ENCODE measurements at places on chromosomes 7 and 10.

- no peak for DNase-seq
These were observed 8.5 kb downstream of the TPST1 start for GRCh38 chr7:66213637-66214036.

GRCh38 chr7:17022920-17023319 is 141.1 kb upstream of the AGR3 start:
- no peak for DNase-seq

GRCh38 chr7:121081327-121081936 is 92.9 kb downstream of the CPED1 start:
- peak; percentile 59 for DNase-seq

DNA sequence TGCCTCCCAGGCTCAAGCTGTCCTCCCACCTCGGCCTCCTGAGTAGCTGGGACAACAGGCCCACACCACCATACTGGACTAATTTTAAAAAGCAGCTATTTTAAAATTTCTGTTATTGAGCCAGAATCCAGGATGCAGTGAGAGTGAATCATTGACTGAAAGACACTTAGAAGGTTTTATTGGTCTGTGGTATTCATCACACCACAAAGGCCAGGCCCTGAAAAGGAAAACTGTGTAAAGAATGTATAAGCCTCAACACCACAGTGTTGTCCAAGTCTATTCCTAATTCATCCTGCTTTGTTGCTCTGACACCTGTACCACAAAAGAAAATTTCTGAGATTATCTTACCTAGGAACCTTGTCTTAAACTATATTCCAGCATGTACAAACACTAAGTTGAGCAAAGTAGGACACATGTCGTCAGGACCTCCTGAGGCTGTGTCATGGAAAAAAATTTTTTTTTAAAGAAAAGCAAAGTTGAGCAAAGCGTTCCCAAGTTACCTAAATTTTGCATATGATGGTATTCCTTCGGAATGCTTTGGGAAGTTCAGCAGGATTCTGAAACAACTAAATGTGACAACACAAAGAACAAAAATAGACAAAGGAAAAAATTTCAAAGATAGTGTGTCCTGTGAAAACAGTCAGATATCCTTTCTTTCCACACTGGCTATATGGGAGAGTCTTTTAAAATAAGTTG is 129.6 kb upstream of the MKLN1 start:
- DNase-seq, result no peak

- DNase-seq, result no peak
These were observed 7.7 kb upstream of the GSTK1 start for GRCh38 chr7:143255564-143255963.

DNA sequence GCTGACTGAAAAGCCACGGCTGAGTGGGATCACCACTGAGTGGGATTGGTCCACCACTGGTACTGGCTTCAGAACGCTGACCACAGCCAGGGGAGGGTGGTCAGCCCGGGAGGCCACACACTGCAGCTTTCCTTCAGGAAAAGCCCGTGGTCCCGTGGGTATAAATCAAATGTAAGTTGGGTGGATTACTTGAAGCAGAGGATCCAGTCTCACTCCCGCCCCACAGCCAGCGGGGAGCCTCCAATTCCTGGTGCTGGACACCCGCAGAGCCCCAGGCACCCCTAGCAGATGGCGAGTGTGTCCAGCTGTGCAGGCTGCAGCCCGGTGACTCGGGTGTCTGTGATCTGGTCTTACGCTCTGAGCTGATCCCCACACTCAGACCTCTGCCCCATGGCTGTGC is 231.1 kb upstream of the ZNF32 start:
- no peak for DNase-seq

GRCh38 chr7:19116121-19117090 is 1.0 kb downstream of the TWIST1 start:
- no peak for DNase-seq

GRCh38 chr7:47544416-47544815 is 37.5 kb downstream of the TNS3 start:
- no peak for DNase-seq

DNA sequence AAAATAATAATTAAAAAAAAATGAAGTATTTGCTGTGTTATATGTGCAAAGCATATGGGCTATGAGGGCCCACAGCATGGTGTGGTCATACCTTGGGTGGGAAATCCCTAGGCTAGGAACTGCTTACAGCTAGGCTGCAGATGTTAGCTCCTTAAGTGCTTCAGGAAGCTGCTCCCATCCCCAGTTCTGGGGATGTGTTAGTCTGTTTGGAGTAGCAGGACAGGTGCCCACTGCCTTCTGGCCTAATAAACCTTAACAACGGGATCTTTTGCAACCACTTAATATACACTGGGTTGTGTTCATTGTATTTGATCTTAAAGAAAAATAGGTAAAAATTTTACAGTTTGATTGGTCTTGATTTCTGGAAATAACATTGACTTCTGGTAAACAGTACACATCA is 46.3 kb downstream of the HK1 start:
- DNase-seq, result no peak

GRCh38 chr10:32367793-32368453 is 21.0 kb upstream of the EPC1 start:
- peak; percentile 7 for DNase-seq

- no peak for DNase-seq
These were observed 24.5 kb downstream of the FRMD4A start for GRCh38 chr10:14306190-14306589.

DNA sequence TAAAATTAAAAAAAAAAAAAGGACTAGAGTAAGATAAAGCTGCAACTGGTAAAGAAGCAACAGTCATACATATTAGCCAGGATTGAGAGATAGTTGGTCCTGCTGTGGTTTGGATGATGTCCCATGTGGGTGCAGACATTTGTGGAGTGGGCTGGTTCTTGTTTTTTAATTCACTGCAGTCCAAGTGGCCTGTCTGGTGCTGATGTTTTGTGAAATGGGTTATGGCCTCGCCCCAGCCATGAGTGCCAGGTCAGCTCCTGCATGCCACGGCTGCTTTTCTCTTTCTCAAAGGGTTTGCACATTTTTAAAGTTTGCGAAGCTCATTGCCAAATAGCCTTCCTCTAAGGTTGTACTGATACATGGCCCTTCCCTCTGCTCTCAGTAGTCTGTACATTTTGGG is 14.1 kb upstream of the BTBD16 start:
- DNase-seq, result no peak

GRCh38 chr10:3785851-3786271 is 852 bp upstream of the KLF6 start:
- DNase-seq, result no peak

- peak; percentile 84 for DNase-seq
These were observed 18.8 kb downstream of the EZH2 start for GRCh38 chr7:148865283-148865682.

DNA sequence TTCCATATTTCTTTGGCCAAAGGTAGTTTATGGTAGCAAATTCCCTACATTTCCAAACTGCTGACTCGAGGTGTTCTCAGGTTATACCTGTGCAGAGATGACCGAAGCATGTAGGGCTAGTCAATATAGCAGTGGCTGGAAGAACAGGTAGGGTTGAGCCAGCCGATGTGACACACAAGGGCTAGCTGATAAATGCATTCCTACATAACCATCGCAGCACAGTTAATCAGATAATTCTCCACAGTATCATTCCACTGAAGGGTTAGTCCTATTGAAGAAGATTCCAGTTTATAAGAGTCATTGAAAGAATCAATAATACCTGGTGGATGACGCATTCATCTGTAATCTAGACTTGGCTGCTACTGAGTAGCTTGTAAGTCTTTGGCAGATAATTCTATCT is 220.0 kb downstream of the KIF20B start:
- DNase-seq, result no peak

DNA sequence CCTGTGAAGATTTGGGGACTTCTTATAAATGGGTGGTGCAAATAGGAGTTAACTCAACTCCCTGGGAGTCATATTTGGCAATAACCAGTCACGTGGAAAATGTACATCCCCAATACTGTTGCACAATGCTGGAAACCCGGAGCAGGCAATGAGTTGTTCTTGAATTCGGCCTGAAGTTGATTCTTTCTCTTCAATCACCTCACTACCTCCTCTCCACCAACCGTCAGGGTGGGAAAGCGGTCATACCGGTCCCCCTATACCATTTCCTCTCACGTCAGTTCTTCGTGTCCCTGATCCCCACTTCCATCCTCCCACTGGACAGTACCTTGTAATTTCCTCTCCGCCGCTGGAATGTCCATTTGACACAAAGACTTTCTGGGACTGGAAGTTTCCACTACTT is 2.8 kb downstream of the GIMAP5 start:
- DNase-seq, result no peak

GRCh38 chr10:118239236-118239630 is 102.9 kb downstream of the FAM204A start:
- DNase-seq, result no peak

DNA sequence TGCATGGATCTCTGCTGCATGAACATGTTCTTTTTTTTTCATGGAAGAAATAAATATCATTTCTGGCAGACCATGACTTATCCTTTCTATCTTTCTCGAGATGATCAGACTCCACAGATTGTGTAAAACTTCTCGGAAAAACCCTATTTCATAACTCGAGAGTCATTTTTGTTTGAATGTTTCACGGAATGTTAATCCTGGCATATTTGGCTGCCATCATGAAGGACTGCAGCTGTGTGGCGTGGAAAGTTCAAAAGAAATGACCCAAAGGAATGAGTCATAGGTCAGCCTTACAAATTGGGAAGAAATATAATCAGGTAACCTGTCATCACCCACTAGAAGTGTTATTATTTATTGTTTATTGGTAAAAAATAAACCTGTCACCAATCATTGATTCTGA is 566.8 kb downstream of the SDK1 start:
- no peak for DNase-seq

DNA sequence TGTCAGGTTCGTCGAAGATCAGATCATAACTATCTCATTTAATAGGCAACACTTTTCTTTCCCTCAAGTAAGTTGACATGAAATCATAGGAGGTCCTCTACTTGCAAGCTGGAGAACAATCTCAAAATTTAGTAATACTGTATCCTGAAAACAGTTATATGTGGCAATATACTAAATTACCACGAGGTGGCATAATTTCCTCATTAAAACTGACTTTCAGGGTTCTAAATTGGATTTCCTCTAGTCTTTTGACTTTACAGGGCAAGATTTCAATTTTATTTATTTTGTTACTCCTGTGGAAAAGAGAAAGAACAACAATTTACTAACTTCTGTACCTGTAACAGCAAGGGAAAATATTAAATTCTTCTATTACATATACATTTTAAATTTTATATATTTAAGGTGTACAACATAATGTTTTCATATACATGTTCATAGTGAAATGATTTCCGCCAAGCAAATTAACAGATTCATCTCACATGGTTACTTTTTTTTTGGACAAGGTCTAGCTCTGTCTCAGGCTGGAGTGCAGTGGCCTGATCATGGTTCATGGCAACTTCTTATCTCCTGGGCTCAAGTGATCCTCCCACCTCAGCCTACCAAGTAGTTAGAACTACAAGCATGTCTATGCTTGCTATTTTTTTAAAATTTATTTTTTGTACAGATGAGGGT is 53.4 kb upstream of the CYP2C18 start:
- DNase-seq, result no peak

DNA sequence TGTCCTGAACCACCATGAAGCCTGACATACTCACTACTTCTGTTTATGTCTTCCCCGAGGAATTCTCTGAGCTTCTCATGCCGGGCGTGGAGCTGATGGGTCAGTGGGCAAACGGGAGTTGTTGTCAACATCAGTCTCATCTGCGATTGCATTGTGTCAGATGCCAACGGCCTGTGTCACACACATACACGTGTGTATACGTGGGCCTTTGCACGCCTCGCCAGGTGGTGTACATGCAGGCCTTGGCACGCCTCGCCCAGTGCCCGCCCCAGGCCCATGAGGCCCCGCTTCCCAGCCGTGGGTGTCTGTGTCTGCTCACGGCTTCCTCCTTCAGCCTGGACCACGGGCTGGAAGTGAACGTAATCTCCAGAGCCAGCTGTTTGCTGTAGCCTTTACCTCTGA is 7.5 kb upstream of the CSGALNACT2 start:
- no peak for DNase-seq

DNA sequence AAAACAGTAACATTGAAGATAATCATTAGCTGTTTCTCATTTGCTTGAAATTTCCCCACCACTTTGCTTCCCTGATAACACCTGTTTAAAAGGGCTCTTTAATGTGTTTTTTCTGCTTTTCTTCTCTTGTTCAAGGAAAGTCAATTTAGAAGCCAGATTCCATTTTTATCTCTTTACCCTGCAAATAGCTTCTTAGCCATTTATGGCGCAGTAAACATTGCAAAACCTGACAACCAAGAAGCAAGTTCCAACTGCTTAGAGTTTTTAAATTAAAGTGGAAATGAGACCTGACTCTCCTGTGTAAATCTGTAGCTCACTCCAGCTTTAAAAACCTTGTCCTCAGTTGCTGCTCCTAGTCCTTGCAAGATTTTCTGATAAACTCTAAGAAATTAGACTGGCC is 30.1 kb downstream of the SGPL1 start:
- DNase-seq, result no peak

DNA sequence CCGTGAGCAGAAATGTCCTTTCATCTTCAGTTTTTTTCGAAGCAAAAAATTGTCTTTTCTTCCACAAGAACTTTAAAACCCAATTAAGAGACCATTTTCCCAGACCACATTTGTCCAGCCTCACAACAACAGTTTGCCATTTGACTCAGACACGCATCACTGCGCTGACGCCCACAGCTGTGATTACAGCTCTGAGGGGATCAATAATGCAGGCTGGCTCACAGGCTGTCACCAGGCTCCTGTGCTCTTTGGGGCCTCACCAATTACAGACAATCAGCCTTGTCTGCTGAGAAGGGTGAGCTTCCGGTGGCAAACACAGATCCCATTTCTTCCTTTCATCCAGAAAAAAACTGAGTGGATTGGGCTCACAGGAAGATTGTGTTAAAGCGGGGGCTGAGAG is 33.3 kb downstream of the DDC start:
- DNase-seq, result no peak

GRCh38 chr7:15707570-15707969 is 21.1 kb upstream of the MEOX2 start:
- DNase-seq, result no peak

GRCh38 chr7:47581804-47582763 is at the start of gene TNS3:
Gene TNS3, minus strand, starts transcription at chr7:47582111. Its CDS starts 142,475 bp downstream, at chr7:47439636.
- DNase-seq, result no peak

- DNase-seq, result no peak
These were observed 16.2 kb downstream of the MACC1 start for GRCh38 chr7:20200971-20201370.

DNA sequence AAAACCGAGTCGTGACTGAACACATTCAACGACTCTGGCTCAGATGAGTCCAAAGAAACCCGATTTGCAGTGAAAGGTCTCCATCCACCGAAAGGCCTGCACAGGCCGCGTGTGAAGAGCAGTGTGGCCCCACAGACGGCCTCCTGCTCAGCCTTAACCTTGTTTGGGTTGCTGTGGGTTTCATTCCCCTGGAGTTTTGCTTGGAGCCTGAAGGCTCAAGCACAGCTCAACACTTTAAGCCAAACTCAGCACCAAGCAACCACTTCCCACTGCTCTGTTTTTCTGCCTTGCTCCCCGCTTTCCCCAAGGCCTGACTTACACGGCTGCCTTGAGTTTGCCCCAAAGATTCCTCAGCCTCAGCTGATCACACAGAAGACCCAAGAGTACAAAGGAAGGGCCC is 398.2 kb upstream of the NFE2L3 start:
- no peak for DNase-seq
